ENCODE measurements at places on chromosomes 7 and 10.
A peak's percentile ranks its signal among the peaks of the same experiment; 100 is the strongest.

GRCh38 chr7:140605337-140605736, 35.3 kb downstream of the DENND2A start:
- no peak for DNase-seq

DNA sequence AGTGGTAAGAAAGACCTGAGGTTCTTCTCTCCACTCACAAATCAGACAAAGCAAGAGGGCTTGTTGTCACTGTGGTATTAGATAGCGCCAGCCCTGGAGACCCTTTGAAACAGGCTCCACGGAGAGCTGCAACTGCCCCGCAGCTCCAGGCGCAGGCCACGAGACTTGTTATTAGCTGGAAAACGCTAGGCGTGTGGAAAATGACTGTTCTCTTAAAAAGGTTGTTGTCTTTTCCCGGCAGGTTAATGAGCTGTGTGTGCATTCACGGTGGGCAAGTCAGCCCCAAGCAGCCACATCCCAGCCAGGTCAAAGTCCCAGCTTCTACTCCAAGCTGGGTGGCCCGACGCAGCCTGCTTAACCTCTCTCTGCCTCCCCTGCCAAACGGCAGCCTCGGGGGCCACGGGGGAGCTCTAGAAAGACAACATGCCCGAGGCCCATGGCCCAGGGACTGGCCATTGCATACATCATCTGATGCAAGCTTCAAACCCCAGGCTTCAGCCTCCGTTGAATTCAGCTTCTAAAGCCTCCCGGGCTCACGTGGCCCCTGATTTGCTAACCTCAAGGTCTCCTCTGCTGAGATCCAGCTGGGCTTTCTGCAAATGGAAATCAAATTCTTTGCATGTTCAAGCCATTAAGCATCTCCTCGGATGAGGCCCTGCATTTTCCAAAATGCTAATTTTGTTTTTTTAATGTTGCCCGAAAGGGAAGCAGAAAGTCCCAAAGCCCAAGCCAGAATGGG, 61.3 kb upstream of the DNAAF5 start:
- no peak for DNase-seq

- no peak for DNase-seq
Observed at GRCh38 chr7:103888603-103889153, 100.8 kb downstream of the RELN start.

DNA sequence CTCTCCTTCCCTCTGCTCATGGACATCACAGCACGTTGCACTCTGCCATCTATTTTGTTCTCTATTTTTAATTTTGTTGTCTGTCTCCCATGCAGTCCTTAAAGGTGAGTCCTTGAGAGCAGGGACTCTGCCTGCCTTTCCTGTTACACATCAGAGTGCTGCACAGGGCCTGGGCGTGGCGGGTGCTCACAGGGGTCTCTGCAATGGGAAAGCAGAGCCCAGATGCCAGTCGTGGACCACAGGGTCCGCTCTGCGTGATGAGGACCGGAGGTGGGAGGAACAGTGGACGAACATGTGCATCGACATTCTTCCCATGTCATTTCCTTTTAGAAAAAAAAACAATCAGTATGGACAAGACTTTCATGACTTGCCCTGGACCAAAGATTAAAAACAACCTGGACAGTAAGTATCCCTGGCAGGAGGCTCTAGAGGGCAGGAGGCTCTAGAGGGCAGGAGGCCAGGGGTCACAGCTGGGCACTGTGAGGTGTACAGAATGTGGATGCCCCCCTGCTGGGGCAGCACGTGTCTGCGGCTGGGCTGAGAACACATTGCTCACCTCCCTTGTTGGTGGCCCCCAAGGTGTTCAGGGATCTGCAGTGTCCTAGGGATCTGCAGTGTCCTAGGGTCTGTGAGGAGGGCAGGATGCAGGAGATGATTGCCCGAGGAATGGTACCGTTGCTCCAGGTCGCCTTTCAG, 29.6 kb upstream of the ZNF488 start:
- no peak for DNase-seq

GRCh38 chr10:53140506-53140905, 367.9 kb upstream of the MBL2 start:
- no peak for DNase-seq

DNA sequence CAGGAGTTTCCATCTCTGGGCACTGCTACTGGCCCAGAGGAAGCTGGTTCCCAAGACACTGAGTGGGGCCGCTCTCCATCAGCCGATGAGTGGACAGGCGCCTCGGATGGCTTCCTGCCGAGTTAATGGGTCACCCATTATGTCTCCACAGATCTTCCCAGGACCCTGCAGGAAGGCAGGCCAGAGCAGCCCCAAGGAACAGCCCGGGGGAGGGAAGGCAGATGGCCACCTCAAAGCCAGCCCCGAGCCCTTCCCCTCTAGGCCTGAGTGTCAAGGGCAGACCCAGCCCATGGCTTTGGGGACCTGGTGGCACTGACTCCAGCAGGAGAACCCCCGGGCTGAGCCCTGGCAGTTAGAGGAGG, 3.4 kb upstream of the LFNG start:
- no peak for DNase-seq

DNA sequence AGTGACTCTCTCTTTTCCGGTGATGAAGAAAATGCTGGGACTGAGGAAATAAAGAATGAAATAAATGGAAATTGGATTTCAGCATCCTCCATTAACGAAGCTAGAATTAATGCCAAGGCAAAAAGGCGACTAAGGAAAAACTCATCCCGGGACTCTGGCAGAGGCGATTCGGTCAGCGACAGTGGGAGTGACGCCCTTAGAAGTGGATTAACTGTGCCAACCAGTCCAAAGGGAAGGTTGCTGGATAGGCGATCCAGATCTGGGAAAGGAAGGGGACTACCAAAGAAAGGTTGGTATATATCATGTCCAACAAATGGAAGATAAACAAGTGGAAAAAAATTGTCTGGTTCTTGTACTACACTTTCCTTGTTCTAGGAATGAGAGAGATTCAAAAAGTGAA, 9.5 kb downstream of the PDCD4 start:
- no peak for DNase-seq

GRCh38 chr7:70775570-70776156, 356.3 kb upstream of the GALNT17 start:
- no peak for DNase-seq

DNA sequence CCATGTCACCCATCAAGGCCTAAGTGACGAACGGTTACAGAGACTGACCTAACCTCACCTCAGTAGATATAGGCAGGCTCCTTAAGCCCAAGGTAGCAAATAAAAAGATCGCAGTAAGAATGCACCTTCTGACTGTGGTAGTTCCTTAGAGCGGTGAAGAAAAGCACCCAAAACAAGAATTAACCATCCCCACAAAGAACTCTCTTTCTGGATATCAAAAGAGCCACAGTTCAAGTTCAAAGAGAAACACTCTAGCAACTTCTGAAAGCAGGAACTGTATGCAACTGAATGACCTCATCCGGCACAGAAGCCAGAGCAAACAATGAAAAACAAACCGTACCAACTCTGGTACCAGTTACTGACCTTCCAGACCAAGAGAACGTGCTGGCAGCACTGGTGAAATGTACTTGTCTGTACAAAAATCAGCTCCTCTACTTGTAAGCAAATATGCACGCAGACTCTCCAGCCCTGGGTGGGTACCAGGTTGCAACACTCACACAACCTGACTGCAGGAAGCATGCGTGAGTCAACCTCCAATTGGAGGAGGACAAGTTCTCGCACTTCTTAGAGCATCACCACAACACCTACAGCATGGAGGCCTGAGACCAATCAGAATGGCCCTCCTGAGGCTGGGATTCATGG, 202.7 kb downstream of the FAM107B start:
- DNase-seq, result no peak

- no peak for DNase-seq
Observed at GRCh38 chr7:90119178-90119971, 34.9 kb upstream of the STEAP1 start.

GRCh38 chr7:64998865-64999164, 7.7 kb downstream of the ERV3-1 start:
- DNase-seq, result no peak

GRCh38 chr7:151671514-151671913, 151.8 kb upstream of the RHEB start:
- no peak for DNase-seq

GRCh38 chr7:155251831-155252230, 45.8 kb upstream of the INSIG1 start:
- no peak for DNase-seq

DNA sequence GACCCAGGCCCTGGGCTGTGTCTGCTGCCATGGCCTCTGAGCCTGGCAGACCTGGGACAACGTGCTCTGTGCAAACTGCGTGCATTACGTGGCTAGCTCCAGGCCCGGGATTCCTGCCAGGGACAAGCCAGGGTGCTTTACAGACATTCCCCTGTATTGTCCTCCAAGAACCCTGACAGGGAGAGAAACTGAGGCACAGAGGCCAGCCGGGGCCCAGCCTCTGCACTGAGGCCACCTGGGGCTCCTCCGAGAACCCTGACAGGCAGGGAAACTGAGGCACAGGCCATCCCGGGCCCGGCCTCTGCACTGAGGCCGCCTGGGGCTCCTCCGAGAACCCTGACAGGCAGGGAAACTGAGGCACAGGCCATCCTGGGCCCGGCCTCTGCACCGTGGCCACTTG, 64.9 kb downstream of the CFAP46 start:
- no peak for DNase-seq

DNA sequence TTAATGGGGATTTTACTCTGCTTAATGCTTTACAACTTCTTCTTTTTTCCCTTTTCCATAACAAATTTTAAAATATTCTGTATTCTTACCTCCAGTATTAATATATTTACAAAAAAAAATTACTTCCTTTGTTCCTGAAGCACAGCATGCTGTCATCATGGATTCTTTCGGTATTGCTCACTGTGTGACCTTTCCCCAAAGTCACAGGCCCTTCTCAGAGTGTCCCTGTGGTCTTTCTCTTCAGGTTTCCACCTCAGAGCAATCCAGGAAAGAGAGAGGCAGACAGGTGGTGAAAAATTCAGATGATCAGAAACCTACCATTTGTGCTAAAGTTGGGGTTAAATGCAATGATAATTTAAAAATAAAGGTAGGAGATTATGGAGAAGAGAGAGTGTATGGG, 13.0 kb downstream of the AOAH start:
- DNase-seq, result no peak

DNA sequence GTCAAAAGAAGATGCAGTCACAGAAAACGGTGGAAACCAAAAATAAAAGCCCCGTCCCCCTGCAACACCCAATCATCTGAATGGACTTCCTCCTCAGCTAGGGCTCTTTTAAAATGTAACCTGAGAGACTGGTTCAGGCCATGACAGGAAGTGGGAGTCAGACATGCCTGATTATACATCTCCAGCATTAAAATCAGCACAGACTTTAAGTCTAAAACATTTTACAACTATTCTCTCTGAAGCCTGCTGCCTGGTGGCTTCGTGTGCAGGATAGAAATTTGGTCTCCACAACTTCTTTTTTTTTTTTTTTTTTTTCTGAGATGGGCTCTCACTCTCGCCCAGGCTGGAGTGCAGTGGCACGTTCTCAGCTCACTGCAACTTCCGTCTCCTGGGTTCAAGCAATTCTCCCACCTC, 30.3 kb downstream of the HACD1 start:
- no peak for DNase-seq

DNA sequence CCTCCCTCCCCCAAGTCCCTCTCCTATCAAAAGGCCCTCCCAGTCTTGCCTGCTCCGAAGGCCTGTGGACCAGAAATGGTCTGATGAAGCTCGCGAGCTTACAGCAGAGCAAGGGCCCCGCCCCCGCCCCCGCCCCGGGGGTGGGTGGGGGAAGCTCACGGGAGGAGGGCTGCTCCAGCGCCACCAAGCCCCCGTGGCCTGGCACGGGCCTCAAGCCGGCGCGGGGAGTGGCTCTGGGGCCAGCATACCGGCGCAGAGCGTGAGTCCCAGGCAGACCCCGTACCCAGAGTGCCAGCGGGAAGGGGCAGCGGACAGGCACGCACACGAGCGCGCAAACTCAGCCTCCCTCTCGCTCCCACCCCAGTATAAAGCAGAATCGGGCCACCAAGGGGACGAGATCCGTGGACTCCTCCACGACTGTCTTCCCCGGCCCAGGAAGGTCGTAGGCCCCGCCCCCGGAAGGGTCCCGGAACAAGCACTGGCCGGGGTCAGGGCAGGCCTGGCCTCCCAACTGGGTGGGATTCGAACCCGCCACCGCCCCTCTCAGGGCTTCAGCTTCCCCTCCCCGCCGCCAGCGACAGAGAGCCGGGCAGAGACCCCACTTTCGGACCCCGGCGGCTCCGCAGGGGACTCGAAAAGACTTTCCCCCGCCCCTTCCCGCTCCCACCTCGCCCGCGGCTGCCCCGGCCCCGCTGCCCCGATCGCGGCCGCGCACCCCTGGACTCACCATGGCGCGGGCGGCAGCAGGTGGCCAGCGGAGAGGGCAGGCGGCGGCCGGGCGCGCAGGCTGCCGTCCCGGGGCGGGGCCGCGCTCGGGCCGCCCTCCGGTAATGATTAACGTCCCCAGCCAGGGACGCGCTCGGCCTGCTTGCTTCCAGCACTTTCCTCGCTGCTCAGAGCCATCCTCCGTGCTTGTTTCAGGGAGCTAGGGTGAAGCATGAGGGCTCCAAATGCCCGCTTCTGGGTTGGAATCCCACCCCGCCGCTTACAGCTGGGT, at the start of gene PCBD1:
PCBD1 (minus strand) TSS at position 762 of the 997 bp plus-strand sequence; CDS start at position 730, 32 bp downstream.
- DNase-seq, result peak; percentile 23

DNA sequence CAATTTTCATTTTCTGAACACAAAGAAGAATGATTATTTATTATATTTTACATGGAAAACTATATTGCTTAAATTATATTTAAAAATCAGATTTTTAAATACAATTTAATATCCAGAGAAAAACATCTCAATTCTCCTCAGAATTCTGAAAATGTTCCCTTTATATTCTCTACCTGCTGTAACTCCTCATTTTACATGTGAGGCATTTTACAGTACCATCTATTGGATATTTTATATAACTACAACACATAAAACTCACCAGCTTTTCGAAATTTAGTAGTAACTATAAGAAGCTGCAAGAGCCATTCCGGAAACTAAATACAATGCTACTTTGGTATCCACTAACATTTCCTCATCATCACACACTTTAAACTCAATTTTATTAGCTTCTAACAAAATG, 264.6 kb downstream of the DGKB start:
- DNase-seq, result no peak

GRCh38 chr7:127983804-127984332, 47.4 kb downstream of the LRRC4 start:
- DNase-seq, result no peak

- no peak for DNase-seq
Observed at GRCh38 chr10:122458693-122459092, 2.7 kb upstream of the HTRA1 start.

GRCh38 chr10:65032867-65033769, 1511.9 kb downstream of the REEP3 start:
- DNase-seq, result no peak

DNA sequence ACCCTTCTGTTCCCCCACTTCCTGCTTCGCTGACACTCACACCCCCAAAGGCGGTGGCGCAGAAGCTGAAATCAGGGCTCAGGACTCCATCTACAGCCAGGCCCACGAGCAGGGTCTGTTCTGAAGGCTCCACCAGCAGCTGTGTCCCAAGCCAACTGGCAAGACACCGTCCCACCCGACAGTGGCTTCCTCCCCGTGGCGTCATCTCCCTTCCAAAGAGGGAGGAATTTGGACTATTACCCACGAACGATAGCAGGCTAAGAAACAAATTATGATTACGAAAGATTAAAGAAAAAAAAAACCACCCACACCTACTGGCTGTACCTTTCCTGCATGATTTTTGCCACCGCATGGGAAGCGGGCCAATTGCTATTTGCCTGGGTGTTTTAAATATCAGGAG, 54.3 kb downstream of the RBM17 start:
- no peak for DNase-seq

- DNase-seq, result no peak
Observed at GRCh38 chr10:35339942-35340341, 3.6 kb downstream of the CCNY start.
